ENCODE measurements at places on chromosomes 6 and 20.

GRCh38 chr6:17705778-17706579 is 746 bp downstream of the NUP153 start:
- peak; percentile 81 for DNase-seq

DNA sequence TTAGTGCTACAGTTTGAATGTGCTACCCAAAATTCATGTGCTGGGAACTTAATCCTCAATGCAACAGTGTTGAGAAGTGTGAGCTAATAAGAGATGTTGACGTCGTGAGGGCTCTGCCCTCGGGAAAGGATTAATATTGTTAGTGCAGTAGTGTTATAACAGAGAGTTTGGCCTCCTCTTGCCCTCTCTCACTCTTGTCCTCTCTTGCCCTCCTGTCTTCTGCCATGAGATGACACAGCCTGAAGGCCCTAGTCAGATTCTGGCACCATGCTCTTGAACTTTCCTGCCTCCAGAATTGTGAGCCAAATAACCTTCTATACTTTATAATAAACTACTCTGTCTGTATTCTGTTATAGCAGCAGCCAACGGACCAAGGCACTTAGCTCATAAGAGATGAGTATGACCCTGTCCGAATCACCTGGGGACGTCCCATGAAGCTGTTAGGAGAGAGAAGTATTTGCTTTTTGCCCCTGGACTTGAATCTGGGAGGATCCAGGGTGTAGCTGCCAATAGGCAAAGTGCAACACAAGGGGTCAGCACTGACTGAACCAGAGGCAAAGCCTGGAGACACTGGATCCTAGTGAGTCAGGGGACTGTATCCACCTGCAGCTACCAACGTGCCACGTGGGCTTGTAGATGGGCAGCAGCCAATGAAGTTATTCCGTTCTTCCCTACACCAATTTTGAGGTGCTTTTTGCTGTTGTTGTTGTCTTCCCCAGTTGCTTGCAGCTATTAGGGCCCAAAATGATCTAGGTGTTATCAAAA is 233.7 kb downstream of the THBS2 start:
- DNase-seq: no peak

DNA sequence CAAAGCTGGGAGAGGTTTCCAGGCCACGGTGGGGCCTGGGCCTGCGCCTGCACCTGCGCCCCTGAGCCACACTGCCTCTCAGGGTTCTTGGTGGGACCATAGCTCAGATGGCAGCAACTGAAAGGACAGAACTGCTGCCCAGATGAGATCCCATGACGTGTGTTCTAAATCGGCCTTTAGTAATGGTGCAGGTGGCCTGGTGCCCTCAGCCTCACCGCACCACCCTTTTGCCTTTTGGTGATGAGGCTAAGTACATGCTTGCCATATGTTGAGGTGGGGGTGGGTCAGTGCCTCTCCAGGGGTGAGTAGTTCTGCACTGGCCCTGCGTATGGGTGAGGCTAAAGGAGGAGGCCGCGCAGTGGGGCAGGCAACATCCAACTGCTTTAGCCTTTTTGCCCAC is 7.4 kb downstream of the PSMG4 start:
- DNase-seq: no peak

DNA sequence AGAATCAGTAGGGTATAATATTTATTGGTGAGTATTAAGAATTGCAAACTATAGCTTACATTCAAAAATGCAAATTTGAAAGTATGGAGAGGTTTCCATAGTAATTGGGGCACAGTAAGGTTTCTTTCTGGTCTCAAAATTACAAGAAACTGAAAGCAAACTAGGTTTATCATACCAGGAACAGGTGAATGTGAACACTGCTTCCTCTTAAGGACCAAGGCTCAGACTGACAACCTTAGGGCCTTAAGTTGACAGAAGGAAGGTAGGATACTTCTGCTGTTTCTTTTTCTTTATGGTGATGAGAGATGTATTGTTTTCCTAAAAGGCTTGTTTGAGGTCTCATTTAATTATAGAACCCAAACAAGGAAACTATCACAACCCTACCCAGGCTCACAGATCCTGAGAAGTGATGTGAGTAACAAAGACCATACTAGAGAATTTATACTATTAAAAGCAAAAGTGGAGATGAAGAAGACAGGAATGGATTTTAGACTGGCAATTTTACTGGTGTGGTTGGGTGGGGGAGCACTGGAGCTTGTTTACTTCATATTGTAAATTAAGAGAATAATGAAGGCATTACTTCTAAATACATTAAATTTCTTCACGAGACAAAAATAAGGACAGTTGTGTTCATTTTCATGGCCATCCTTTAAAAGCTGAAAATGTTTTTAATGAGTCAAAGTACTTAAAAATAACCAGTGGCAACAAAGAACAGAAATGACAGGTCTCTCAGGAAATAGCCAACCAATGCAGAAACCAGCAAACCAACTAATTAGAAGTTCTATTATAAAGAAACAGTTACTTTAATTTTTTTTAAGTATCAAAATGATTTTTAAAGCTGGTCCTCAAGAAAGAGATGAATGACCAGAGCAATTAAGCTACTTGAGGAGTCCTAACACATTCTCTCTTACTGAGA is 21.3 kb downstream of the STAU1 start:
- DNase-seq: no peak

- DNase-seq: no peak
Observed at GRCh38 chr6:143110572-143110971, 49.9 kb downstream of the AIG1 start.

GRCh38 chr20:36217226-36217625 is 19.1 kb upstream of the AAR2 start:
- DNase-seq: no peak

DNA sequence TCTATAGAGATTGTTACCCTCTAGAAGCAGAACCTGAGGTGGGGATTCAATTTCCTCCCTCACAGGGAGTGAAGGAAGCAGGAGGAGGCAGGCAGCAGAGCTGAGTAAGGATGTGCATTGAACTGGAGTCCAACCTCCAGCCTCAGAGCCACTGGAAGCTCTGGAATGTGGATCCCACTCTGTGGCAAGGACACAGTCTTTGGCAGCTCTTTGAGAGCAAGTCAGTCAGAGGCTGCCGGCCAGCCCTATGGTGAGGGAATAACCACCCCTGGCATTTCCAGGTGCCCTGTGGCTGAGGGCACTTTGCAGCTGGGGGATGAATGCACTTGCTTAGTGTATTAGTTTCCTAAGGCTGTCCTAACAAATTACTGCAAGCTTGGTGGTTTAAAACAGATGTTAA is 37.2 kb downstream of the EBF4 start:
- DNase-seq: no peak

All from tibial artery (tissue), 4 donors.